ENCODE measurements at places on chromosomes 3 and 15.
A peak's percentile ranks its signal among the peaks of the same experiment; 100 is the strongest.

DNA sequence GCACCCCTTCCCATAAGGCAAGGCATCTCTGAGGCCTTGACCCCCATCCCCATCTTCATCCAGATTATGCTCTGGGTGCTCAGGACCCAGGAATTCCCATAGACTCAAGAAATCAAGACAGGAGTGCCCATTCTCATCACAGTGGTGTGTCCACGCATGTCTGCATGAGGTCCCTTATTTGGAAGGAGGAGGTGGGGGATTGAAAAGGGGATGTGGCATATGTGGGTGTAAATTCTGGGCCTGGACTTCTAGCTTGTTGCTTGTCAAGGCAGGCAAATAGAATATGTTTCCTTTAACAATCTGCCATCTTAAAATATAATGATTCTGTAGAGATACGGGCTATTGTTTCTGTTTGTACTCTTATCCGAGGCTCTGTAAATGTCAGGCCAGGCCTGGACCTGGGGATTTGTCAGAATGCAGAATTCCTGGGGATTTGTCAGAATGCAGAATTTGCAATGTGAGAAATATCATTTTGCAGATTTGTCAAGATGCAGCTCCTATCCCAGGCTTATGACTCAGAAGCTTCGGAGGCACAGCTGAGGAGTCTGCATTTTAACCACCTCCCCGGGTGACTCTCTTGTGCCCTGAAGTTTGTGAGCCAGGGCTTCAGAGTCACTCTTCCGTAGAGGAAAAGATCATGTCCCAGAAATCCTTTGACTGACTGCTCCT lies 157.8 kb downstream of the SV2B start:
- DNase-seq: no peak

DNA sequence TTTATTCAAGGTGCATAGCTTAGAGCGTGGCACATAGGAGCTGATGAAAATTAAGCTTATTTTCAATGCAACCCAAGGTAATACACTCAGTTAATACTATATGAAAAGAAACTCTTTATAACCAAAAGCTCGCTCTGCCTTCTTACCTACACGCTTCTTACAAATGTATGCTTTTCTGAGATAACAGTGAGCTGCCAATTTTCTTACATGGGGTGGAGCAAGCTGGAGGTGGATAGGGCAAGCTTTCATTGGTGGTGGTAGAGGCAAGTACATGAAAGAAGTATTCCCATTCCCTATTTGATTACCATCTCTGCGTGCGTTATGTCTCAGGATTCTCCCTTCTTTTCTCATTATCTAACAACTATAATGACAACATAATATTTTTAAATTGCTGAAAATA lies 8.9 kb downstream of the DZIP3 start:
- DNase-seq: no peak

DNA sequence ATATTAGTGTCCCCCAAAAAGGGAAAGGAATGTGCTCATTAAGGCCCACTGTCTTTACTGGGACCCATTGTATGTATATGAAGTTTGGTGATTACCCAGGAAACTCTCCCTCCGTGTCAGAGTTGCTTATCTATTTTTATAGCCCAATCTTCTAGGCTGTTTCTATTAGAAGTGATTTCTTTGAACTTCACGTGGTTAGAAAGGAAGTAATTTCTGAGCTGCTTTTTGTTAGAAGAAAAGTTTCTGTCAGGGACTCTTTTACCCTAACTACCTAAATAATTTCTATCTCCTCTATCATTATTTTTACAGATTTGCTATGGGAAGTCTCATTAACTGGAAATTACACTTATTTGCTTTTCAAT lies 17.7 kb upstream of the SENP7 start:
- DNase-seq: no peak

DNA sequence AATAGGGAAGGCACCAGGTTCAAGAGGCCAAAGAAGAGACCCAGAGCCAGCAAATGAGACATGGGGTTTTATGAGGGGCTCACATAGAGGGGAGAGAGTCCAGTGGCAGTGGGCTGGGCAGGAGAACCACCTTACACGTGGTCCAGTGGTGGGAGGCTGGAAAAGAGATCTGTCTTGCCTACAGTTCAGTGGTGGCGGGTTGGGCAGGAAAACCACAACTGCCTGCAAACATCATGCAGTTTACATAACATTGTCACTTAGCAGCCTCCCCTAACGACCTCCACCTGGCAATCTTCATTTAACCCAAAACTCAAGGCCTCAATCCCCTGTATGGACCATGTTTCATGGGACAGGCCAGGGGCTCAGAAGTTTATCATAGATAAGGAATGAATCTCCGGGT lies 29.1 kb downstream of the CRYGS start:
- DNase-seq: no peak

GRCh38 chr15:91862891-91863504 lies 9.5 kb downstream of the SLCO3A1 start:
- no peak for DNase-seq

- DNase-seq: no peak
These were observed 1.2 kb upstream of the LCTL start for GRCh38 chr15:66566963-66567531.

- DNase-seq: no peak
These were observed 473.3 kb upstream of the NR2F2 start for GRCh38 chr15:95857124-95857757.

- no peak for DNase-seq
These were observed 56.0 kb upstream of the MITF start for GRCh38 chr3:69683082-69683806.

- no peak for DNase-seq
These were observed 222.9 kb downstream of the WDR72 start for GRCh38 chr15:53536479-53537120.

GRCh38 chr15:60399931-60400330 lies 2.1 kb upstream of the ANXA2 start:
- DNase-seq: no peak

- no peak for DNase-seq
These were observed 63.6 kb downstream of the LINGO1 start for GRCh38 chr15:77568973-77569728.

GRCh38 chr15:59313641-59314332 lies 58.9 kb downstream of the MYO1E start:
- DNase-seq: peak; percentile 72

GRCh38 chr3:168081856-168082255 lies 13.9 kb downstream of the GOLIM4 start:
- DNase-seq: no peak

DNA sequence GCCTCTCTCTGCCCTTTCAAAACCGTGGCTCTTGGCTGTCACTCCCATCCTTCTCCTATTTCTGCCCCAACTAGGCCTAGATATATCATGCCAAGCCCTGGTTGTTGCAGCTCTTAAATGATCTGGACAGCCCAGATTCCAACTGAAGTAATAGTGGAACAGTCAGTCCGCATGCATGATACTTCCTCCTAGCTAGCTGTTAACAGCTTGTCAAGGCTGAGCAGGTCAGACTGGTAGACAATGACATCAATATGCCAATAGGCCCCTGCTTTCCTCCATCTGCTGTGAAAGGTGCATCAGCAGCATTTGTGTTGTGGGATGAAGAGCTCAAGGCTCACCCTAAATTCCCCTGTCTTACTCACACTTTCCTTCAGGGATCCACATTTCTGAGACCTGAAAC lies 527.7 kb upstream of the TGFBR2 start:
- DNase-seq: peak; percentile 30
